HCT116 (cell line): ENCODE measurements at places on chromosomes 4 and X. TPM values are rescaled to one million over a fixed set of nuclear protein-coding genes. Genes with fewer than 3 reads are reported as not detected.

The NSUN7 gene
- total RNA-seq = 0.07 TPM

The PAQR3 gene
- 32.3 TPM for total RNA-seq

The USP11 gene
- total RNA-seq = 62.0 TPM

The LPAR4 gene
- total RNA-seq = not detected

The SPATA4 gene
- 0.20 TPM for total RNA-seq
